ENCODE measurements at places on chromosomes 11 and 22.

GRCh38 chr11:27718346-27718862, 18.1 kb upstream of the BDNF start:
- DNase-seq = no peak

- DNase-seq = no peak
These were observed 22.4 kb upstream of the ARHGAP8 start for GRCh38 chr22:44730022-44730393.

GRCh38 chr11:44926036-44926435, 24.6 kb downstream of the TP53I11 start:
- no peak for DNase-seq

DNA sequence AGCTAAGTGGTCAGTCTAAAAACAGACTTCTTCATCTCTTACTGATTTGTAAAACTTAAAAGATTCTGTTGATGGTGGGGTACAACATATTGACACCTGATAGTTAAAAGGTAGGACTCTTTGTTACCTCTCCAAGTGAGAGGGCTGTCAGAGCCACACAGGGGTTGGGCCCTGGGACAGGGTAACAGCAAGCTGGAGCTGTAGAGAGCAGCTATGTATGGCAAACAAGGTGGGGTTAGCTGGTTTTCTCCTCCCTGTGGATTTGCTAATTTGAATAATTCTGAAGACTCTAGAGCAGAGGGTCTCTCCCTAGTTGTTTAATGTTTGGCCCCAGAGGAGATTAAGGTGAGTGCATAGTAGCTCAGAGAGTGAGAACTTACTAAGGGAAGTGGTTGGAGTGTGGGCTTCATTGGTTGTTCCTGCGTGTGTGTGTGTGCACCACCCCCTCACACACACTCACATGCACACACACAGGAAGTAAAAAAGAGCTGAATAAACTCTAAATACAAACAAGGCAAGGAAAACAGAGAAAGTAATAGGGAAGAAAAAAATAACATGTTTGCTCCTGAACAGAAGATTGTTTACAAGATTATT, 9.2 kb upstream of the GAS2 start:
- peak; percentile 6 for DNase-seq

DNA sequence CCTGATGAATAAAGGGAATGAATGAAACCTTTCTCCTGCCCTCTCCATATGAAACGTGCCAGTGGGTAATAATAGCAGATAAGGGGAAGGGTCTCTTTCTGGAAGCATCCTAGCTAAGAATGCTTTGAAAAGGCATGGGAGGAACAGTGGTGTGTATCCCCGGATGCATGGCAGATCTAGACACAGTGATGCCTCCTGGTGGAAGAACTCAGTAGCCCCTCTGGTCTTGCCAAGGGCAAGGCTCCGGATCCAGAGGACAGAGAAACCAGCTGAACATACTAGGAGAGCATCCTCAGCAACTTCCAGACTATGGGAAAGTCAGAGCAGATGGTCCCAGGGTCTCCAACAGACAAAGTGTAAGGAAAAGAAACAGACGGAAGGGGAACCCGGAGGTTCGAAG, 6.4 kb downstream of the BAIAP2L2 start:
- DNase-seq = no peak

- DNase-seq = no peak
These were observed 328.0 kb downstream of the MN1 start for GRCh38 chr22:27473533-27473932.

DNA sequence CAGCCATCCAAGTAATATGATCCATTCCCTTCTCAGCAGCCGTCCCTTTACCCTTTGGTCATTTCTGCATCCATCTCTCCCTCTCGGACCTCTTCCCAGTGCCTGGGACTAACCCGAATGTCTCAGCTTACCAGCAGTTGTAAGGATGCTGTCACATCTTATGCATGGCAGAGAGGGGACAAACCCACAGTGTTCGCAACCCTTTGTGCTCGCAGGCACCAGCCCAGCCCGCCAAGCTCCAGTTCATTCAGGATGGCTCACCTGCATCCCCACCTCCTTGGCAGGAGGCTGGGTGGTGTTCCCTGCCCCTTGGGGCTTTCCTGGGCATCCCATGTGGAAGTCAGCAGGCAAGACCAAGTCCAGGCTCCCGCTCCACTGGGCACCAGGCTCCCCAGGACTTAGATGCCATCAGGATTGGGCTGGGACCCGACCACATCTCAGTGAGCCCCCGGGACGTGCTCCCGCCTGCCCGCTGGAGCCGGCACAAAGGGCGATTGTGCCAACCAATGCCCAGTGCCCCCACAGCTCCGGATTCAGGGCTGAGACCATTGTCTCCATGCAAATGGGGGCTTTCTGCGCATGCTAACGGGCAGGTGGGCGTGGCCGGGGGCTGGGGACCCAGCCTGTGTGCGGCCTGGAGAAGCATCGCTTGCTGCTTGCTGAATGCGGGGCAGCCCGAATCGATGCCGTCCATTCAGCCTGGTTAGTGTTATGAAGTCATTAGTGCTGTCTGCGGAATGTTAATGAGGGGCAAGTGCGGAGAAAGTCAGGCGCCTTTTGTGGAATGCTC, 108.6 kb downstream of the KCNQ1OT1 start:
- DNase-seq = no peak

DNA sequence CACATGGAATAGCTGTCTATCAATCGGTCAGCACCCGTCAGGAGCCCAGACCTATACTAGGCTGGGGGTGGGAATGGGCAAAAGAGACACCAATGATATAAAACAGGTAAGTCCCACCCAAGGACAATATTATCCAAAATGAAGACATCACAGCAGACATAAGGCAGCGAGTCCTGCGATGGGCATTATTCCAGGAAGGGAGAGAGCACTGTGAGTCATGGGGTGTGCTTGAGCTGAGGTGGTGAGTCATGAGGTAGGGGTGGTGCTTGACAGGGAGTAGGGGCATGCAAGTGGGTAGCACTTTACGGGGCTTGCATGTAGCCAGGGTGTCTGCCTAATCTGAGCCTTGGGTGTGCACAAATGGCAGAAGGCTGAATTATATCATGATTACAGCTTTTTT, 605.0 kb upstream of the CADM1 start:
- no peak for DNase-seq

GRCh38 chr11:88174709-88175568, at the start of gene RAB38:
Gene RAB38, minus strand, starts transcription at chr11:88175443. Its CDS starts 59 bp downstream, at chr11:88175384.
- peak; percentile 14 for DNase-seq

DNA sequence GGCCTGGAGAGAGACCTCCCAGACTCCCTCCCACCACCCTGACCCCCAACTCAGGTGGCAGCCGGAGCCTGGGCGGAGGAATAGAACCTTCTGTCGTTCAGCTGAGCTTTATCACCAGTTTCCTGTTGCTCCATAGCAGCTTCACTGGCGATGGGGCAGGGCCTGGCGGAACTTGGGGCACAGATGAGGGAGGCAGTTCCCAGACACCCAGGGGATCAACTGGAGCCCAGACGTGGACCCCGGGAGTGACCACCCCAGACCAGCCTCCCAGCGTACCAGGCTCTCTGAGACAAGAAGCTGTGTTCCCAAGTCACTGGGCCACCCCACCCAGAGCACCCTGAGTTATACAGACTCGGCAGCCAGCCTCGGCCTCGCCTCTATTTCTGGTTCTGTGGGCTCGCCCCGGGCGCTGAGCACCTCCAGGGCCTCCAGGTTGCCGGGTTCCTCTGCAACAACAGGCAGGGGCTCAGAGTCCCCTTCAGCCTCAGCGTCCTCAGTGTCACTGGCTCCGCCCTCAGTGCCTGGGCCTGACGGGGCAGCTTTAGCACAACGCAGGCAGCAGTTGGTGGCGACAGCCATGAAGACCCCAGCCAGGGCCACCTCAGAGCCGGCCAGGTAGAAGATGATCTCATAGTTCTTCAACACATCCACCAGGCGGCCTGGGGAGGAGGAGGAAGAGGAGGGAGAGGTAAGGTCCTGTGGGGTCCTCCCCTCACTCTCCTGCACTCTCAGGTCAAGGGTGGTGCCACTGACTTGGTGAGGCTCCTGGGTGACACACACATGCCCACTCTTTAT, 5.7 kb downstream of the SLC16A8 start:
- DNase-seq = no peak

Measured in CD4-positive, alpha-beta T cell treated with Interleukin-4 for 4 hours (primary cell).